ENCODE measurements at places on chromosomes 4 and X. TPM values are rescaled to one million over a fixed set of nuclear protein-coding genes. Genes with fewer than 3 reads are reported as not detected.

GRCh38 chr4:104575278-104575677 is 80.6 kb upstream of the CXXC4 start:
- no peak for DNase-seq

GRCh38 chrX:68751372-68751771 is 77.4 kb upstream of the EFNB1 start:
- no peak for DNase-seq

- DNase-seq: no peak
Measured at GRCh38 chrX:132119821-132120515, 7.9 kb downstream of the FRMD7 start.

GRCh38 chrX:50805276-50805675 is 8.7 kb downstream of the SHROOM4 start:
- DNase-seq: no peak

DNA sequence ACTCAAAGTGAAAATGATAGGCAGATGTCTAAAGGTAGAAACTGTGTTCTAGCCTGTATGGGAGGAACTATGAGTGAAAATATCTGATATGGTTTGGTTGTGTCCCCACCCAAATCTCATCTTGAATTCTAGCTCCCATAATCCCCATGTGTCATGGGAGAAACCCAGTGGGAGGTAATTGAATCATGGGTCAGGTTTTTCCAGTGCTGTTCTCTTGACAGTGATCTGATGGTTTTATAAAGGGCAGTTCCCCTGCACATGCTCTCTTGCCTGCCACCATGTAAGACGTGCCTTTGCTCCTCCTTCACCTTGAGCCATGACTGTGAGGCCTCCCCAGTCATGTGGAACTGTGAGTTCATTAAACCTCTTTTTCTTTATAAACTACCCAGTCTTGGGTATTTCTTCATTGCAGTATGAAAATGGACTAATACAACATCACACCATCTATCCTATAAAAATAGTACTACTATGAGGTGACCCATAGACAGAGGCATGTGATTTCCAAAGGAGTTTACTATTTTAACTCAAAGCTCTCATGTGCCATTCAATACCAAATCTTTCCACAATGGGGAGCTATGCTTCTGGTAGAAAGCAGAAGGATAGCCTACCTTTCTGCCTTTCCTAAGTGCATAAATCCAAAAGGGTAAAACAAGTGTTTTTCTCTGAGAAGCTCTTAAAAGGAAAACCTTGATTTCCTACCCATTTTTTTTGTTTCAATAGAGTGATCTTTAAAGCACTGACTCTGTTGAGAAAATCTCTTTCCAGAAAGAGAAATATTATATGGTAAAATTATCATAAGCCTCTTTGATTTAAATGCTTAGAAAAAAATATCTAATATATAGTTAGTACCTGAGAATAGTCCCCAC is 38.8 kb downstream of the SEC31A start:
- peak; percentile 50 for DNase-seq

- DNase-seq: peak; percentile 25
Measured at GRCh38 chr4:108777388-108777787, 14.5 kb upstream of the ETNPPL start.

GRCh38 chr4:76470064-76470463 is 35.0 kb downstream of the SHROOM3 start:
- no peak for DNase-seq

- DNase-seq: no peak
Measured at GRCh38 chr4:40507977-40508376, 121.7 kb downstream of the RBM47 start.

The BEX2 gene
- total RNA-seq: 46.6 TPM

DNA sequence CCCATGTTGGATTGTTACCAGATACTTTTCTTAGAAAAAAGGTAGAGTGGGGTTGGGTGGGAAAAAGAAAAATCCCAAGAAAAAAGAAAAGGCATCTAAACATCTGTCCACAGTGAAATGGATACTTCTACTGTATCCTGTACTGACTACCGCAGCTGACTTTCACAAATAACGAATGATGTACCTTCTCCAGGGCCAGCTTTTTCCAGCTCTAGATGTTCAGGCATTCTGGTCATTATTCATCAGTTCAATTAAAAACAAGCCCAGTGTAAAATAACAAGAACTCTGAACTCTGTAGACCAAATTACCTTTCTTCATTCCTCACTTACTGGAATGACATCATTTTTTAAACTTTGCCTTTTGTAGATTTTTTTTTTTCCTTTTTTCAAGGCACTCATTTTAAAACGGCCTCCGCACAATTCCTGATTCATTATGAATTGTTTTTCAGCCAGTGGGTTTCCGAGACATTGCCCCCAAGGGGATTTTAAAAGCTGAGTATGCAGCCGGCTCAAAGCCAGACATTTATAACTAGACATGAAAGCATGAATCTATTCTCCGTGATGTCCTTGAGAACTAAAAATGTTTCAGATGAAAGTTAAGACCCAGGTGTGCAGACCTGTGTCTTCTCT is 113.5 kb downstream of the PRKX start:
- no peak for DNase-seq

DNA sequence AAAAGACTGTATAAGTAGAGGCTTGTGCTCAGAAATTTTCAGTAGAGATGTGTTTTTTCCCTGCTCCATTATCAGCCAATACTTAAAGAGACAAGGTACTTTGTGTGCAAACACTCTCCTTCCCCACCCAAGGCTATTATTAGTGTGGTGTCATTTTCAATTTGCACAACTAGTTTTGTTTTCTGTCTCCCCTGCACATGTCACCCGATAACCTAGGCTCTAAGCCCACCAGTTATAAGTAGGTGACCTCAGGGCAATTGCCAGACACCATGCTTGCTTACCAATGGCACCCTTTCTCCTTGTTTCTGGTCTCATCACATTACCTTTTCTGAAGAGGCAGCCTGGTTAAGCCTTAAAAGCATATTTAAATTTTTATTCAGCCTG is 8.0 kb upstream of the GUCY1A1 start:
- no peak for DNase-seq

DNA sequence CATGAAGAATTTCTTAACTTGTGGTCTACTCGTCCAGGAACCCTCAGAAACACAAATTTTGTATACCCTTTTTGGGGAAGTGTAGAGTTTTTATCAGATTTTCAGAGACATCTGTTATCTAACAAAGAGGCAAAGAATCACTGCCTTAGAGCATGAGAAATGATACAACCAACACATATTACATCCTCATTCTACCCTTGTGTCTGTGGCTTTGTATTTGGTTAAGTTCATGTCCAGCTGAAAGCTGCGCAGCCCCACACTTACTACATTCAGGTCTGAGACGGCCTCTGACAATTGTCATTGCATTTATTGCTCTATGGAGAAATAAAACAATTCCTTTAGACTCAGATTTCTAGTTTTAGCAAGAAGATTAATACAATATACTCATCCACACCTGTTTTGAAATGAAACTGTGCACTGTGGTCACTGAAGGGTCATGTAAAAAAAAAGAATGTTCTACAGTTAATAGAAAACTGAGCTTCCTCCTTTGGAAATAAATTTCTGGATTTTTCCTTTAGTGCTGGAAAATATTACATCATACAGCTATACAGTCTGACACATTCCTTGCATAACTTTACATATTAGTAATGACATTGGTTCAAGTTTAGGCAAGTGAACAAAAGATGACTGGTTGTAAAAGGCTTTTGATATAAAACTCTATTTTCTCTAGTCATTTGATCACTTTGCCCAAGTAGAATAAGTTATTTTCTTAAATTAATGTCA is 39.8 kb downstream of the GLRB start:
- DNase-seq: peak; percentile 92

DNA sequence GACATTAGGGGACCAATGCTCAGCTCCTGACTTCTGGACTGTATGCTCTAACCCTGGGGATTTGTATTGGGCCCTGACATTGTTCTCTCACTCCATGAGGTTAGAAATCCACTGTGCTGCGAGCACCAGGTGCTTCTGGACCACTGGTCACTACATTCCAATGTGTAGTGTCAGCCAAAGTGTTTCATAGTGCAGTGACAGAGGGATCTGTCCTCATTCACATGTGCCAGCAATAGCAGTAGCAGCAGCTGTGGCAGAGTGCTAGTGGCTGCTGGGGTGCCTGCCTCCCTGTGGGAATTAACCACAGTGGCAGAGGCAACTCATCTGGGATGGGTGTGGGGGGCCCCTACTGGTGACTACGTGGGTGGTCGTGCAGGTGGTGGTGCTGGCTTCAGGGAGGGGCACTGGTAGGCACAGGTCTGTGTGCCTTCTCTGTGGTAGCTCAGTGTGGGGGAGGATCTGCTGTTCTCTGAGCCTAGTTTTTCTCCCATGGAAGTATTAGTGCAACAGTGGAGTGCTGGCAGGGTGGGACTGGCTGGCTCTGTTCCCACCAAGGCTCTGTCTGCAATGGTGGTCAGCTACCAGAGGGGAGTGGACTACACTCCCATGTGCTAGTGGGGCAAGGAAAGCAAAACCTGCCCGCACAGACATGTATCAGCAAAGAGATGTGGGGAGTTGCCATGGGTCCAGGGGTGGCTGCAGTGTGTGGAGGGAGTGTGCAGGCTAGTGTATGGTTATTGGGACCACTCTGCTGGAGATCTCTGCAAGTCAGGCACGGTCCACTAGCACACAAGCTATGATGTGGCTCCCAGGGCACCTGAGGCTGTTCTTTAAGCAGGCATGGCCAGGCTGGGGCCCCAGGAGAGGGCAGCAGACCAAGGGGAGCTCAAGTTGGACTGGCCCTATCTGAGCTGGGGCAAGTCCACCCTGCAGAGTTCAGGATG is 78.5 kb downstream of the SCLT1 start:
- no peak for DNase-seq

DNA sequence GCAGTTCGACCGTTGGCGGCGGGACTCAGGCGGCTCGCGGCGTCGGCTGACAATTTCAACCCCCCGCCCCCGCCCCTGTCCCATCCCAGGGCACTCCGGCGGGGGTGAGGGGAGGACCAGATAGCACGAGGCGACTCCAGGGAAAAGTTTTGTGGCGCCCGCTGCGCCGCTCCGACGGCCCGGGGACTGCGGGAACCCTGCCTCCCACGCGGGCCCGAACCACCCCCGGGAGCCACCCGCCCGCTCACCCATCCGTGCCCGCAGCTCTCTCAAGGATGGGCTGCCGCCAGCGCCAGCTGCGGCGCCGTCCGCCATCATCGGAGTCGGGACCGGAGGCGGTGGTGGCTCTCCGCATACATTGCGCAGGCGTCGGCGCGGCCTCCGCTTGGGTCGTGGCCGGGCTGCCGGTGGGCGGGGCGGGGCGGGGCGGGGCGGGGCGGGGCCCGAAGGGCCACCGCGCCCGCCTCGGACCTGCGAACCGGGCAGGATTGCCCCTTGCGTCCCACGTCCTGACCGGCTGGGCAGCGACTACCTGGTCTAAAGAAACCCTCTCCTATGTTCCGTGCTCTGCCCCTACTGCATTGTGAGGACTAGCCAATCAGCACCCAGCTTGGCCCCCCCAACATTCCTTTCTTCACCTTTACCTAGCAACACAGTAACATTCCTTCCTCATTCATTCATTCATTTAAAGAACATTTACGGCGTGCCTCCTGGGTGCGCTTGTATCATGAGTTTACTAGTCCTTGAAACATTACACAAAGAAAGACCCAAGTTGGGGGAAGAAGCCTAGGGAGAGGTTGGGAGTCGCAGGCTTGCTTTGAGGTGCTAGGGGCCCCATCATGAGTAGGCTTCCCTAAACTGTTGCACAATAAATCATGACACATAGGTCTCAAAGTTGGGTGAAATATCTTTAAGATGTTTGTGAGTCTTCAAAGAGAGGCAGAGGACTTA is at the start of gene MAP7D3:
MAP7D3 (minus strand) TSS at position 360 of the 951 bp plus-strand sequence; CDS start at position 318, 42 bp downstream.
- peak; percentile 67 for DNase-seq

- DNase-seq: no peak
Measured at GRCh38 chrX:153565996-153566580, 32.9 kb downstream of the CCNQ start.

The CTAG1B gene
- not detected for total RNA-seq

DNA sequence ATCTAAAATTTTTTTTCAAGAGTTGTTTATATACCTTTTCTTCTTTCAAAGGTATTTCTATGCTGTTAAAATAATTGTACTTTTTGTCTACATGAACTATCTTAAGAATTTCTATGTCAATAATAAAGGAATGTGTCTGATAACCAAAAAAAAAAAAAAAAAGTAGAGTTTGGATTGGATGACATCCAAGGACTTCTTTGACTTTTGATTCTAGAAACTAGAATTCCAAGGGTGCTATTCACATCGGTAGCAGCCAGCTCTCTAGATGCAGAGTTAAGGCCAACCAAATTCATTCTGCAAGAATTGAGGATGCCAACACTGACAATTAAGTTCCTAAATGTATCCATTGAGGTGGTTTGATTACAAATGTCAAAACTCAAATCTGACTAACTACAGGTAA is 42.0 kb upstream of the PRKG2 start:
- no peak for DNase-seq

GRCh38 chrX:22392133-22392948 is 119.6 kb downstream of the CBLL2 start:
- DNase-seq: no peak

DNA sequence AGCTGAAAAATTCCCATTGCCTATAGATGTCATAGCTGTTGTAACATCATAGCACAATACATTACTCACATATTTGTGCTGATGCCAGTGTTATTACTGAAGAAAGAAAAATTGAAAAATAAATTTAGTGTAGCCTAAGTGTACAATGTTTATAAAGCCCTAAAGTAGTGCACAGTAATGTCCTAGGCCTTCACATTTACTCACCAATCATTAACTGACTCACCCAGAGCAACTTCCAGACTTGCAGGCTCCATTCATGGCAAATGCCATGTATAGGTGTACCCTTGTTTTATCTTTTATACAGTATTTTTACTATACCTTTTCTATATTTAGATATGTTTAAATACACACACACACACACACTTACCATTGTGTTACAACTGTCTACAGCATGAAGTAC is 265.4 kb upstream of the MAGEB18 start:
- DNase-seq: peak; percentile 70

The NRK gene
- not detected for total RNA-seq

GRCh38 chr4:133127500-133127899 is 21.6 kb upstream of the PCDH10 start:
- no peak for DNase-seq

- DNase-seq: peak; percentile 7
Measured at GRCh38 chr4:149291463-149291862, 524.2 kb downstream of the IQCM start.

The CXCR3 gene
- not detected for total RNA-seq

The MRFAP1L1 gene
- total RNA-seq: 57.9 TPM

DNA sequence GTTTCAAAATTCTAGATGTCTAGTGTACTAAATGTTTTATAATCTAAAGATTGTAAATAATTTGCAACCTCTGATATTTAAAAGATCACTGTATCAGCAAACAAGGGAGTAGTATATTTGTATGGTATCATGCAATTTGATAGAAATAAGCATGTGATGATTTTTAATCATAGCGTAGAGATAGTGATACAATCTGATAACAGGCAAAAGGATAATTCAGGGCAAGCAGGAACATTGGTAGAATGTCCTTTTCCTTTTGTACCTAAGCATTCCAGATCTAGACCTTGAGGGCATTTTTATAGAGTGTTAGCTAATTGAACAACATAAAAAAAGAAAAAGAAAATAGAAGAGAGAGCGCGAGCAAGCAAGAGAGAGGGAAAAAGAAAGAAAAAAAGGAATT is 1.4 kb downstream of the ANK2 start:
- no peak for DNase-seq

GRCh38 chr4:119580293-119580692 is 48.3 kb downstream of the PDE5A start:
- no peak for DNase-seq

- no peak for DNase-seq
Measured at GRCh38 chrX:129772796-129773431, 6.8 kb upstream of the SASH3 start.

The MBNL3 gene
- 4.7 TPM for total RNA-seq

GRCh38 chr4:85883180-85883579 is 408.2 kb downstream of the ARHGAP24 start:
- no peak for DNase-seq

- no peak for DNase-seq
Measured at GRCh38 chr4:67869580-67870190, 14.1 kb downstream of the TMPRSS11D start.

The FAM9B gene
- not detected for total RNA-seq

Measured in bronchial epithelial cell (primary cell).